Fibroblast of skin of scalp (primary cell): ENCODE measurements at places on chromosomes 4 and X.

- no peak for DNase-seq
Observed at GRCh38 chr4:124863040-124863545, 150.6 kb upstream of the ANKRD50 start.

GRCh38 chrX:130593911-130594310, 192.1 kb downstream of the RBMX2 start:
- no peak for DNase-seq

- no peak for DNase-seq
Observed at GRCh38 chrX:153441981-153442380, 3.9 kb downstream of the TREX2 start.

DNA sequence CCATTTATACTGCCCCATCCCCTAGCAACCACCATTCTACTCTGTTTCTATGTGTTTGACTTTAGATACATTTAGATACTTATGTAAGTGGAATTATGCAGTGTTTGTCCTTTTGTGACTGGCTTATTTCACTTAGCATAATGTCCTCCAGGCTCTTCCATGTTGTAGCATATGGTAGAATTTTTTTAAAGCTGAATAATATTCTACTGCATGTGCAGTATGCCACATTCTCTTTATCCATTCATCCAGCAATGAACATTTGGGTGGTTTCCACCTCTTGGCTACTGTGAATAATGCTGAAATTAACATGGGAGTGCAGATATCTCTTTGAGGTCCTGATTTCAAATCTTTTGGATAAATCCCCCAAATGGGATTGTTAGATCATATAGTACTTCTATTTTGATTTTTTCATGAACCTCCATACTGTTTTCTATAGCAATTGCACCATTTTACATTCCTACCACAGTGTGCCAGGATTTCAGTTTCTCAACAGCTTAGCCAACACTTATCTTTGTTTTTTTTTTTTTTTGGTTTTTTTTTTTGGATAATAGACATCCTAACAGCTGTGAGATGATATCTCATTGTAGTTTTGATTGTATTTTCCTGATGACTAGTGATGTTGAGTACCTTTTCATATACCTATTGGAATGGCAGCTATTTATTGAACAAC, 105.9 kb upstream of the LNX1 start:
- DNase-seq = no peak

- DNase-seq = no peak
Observed at GRCh38 chrX:114581528-114582263, 2.2 kb upstream of the HTR2C start.

DNA sequence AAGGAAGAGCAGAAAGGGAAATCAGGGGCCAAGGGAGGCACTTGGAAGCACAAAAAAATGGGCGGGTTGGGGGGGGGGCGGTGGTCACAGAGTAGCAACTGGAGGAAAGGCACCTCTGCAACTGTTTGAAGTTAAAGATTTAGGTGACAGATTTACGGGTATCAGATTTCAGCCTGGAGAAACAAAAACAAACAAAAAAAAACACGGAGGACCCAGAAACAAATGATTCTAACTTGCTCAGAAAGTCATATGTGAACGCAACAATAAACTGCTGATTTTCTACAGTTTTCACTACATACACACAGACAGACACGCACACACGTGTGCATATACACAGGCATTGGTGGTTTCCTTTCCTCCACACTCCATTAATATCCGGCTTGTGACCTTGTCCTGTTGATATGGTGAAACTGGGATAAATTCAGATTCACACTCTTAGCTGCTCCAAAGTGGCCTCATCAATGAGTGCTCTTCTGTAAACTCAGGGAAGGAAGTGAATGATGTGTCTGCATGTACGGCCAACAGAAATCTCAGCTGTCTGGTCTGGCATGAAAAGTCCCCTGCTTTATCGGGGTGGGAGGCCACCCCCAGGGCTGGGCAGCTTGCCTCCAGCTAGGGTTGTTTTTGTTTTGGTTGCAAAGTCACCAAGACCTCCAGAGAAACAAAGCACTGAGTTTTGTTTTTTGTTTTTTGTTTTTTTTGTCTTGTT, 54.3 kb downstream of the CHST7 start:
- no peak for DNase-seq

GRCh38 chrX:44816367-44816766, 27.5 kb upstream of the DUSP21 start:
- DNase-seq = no peak

- no peak for DNase-seq
Observed at GRCh38 chrX:11421805-11422524, 128.8 kb downstream of the AMELX start.

DNA sequence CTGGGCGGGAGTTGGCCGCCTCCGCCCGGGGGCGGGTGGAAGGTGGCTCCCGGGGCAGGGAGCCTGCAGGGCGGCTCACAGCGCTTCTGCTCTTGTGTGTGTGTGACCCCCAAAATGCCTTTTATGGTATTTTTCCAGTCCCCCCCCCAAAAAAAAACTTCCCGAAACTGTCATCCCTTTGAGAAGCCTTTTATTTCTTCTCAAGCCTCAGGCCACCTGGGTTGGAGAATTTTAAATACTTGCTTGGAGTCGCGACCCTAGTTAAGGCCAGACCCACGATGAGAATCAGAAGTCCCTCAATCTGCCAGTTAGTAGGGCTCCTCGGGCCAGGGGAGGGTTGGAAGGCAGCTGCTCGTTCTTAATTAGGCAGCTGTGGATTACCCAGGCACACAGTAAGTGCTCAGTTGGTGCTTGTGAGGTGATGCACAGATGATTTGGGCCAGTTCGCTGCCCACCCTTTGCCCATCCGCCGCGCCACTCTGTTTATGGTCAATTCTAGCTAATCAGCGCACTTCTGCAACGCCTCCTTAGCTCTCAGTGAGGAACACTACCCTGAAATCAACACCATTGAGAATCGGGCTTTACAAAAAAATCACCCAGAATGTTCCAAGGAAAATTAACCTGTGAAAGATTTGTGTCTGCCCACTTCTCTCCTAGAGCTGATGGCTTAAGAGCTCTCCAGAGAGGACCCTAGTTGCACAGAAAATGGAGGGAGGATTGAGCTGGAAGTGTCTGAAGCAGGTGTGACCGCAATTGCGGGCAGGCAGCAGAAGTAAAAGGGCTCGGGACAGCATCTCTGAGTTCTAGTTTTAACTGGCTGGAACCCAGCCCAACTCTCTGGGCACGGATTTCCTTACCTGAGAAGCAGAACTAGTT, 648 bp upstream of the SCD5 start:
- DNase-seq = no peak

GRCh38 chrX:154815274-154815818, 10.1 kb upstream of the MPP1 start:
- no peak for DNase-seq

GRCh38 chr4:186201535-186202230, 10.3 kb downstream of the CYP4V2 start:
- DNase-seq = peak; percentile 14

GRCh38 chrX:124592744-124593143, 246.4 kb downstream of the SH2D1A start:
- no peak for DNase-seq

DNA sequence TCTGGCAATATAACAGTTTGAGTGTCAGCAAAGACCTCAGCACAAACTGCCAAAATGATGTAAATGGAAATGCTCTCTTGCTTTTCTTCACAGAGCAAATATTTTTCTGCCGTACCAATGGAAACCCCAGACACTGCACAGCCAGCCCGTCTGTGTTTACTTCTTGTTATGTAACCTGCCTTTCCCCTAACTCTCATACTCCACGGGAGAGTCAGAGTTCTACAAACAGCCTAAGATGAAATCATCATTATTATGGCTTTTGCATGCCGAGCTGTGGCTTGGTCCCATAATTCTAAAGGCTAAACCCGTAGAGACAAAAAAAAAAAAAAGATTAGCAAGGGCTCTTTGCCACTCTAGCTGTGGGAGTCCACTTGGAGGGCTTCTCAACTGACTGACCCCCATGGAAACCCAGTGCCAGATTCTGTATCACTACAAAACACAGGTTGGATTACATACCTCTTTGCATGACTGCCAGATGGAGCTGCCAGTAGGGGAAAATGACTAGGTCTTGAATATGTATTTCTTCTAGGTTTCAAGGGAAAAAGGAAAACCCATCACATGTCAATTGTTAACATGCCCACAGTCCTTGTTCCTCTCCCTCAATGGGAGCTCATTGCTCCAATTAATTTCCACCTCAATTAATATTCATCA, 197.2 kb upstream of the CNKSR2 start:
- peak; percentile 2 for DNase-seq

- peak; percentile 27 for DNase-seq
Observed at GRCh38 chrX:103063191-103063845, 653 bp downstream of the BEX1 start.

- no peak for DNase-seq
Observed at GRCh38 chr4:118586357-118586790, 98.8 kb upstream of the METTL14 start.

GRCh38 chrX:46715530-46715929, 43.4 kb downstream of the SLC9A7 start:
- DNase-seq = no peak

DNA sequence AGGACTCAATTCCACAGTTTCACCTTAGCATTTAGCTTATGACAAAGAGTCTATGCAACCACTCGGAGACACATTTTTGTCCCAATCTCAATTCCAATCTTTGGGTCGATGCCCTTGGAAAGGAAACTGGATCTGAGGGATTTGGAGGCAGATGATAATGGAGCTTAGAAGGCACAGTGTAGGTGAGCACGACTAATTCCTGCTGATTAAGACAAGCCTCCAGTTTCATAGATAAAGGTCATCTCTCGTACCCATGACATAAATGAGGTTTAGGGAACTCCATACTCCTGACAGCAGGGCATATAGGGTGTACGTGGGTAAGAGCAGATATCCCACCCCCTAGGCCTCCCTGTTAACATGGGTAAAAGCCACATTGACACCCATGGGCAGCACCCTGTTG, 24.4 kb upstream of the ZNF718 start:
- no peak for DNase-seq

DNA sequence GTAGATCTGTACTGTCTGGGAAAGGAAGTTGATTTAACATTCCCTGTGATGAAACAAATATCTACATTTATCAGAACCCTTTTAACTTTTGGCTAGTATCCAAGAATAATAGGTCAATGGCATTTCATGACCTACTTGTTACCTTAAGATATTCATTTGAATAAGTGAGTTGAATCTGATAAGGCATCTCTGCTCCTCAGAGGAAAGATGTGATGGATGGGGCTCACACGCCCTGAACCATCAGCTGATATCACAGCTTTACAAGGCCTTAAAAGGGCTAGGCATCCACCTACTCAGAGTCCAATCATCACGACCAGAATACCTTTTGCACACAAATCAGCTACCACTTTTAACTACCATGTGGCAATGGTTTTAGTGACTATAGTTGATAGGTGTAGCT, 90.2 kb upstream of the PDLIM3 start:
- DNase-seq = no peak
